ENCODE measurements at places on chromosomes 12 and 14. TPM values are rescaled to one million over a fixed set of nuclear protein-coding genes. Genes with fewer than 3 reads are reported as not detected.
A peak's percentile ranks its signal among the peaks of the same experiment; 100 is the strongest.

Gene GLT8D2
- polyA plus RNA-seq, result 15.5 TPM

Gene FAM186B
- polyA plus RNA-seq, result 0.67 TPM

Gene KLC1
- polyA plus RNA-seq, result 85.6 TPM

Gene MDP1
- 10.2 TPM for polyA plus RNA-seq

DNA sequence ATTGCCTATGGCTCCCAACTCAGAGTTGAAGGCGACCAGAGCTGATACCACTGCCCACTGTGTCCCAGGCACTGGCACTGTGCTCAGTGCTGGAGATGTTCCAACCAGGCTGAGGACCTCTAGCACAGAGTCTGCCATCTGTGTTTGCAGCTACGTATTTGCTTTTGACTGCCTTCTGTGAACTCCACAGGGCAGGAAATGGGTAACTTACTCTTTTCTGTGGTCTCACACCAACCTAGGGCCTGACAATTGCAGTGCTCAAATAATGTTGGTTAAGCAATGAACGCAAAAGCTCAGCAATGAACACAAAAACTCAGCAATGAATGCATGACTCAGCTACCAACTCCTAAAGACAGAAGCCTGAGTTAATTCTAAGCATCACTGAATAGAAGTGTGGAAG, 202.8 kb downstream of the NUAK1 start:
- DNase-seq, result no peak

Gene TTC9
- polyA plus RNA-seq, result 4.2 TPM

DNA sequence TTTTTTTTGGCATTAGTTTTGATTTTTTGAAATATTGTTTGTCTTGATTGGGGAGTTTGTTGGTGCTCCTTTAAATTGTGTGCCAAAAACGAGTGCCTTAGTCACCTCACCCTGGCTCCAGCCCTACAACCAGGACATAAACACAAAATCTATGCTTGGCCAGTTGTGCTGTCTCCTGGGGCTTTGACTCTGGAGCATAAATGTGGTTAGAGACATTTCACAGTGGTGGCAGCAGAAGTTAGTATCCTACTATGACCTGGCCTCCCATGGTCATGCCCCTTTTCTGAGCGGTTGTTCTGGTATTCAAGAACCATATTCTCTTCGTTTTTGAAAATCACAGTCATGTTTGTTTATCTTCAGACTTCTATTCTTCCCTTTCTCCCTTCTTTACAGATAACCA, 70.7 kb upstream of the PSMA6 start:
- no peak for DNase-seq

DNA sequence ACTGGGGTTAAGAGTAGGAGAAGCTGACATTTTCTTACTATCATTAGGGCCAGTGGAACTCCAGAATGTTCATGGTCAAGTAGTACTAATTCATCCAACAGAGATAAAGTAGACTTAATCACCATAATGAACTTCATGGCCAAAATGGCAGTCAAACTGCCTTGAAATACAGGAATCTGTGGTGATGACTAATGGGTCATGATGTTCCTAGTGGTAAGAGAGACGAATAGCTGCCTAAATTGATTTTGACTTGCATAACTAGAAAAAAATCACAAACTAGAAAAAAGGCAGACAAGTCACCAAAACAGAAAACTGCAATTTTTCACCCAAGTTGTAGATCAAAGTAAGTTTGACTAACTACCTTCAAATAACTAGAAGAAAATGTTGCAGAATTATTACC, 138.5 kb downstream of the MGAT4C start:
- DNase-seq, result no peak

GRCh38 chr12:111881716-111882115, 39.7 kb downstream of the MAPKAPK5 start:
- no peak for DNase-seq

- no peak for DNase-seq
Measured at GRCh38 chr12:67525617-67525884, 123.0 kb upstream of the DYRK2 start.

DNA sequence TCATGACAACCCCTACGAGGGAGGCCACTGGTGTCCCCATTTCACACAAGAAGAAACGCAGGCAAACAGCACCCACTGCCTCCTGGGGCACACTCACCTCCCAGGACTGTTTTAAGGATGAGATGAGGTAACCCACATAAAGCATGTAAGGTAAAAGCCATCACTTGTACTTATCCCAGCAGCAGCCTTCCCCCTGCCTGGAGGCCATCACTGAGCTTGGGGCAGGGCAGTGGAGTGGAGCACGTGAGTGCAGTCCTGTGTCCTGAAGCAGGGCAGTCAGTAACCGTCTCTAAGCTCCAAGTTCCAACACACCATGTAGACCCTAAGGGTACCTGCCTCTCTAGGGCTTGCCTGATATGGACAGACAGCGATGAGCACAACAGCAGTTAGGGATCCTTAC, 1.7 kb downstream of the POLE start:
- no peak for DNase-seq

DNA sequence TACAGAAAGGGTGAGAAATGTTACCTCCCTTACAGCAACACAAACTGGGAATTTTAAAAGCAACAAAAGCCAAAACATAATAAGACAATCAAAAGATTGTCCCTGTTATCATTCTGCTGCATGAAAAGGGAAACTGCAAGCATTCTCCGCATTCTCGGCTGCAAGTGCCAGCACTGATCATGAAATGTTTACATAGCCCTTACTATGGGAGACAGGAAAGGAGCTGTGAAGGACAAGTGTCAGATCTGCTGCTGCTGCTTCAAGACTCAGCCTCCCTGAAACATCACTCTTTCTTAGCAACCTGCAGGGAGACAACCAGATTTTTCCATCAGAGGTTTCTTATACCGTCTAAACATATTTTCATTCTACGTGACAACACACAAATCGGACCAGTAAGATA, 20.1 kb downstream of the DENND5B start:
- DNase-seq, result no peak

Gene NOPCHAP1
- 11.0 TPM for polyA plus RNA-seq

- DNase-seq, result peak; percentile 16
Measured at GRCh38 chr12:29073631-29074239, 75.3 kb upstream of the FAR2 start.

Gene IL26
- polyA plus RNA-seq, result not detected

Gene TAS2R46
- not detected for polyA plus RNA-seq

DNA sequence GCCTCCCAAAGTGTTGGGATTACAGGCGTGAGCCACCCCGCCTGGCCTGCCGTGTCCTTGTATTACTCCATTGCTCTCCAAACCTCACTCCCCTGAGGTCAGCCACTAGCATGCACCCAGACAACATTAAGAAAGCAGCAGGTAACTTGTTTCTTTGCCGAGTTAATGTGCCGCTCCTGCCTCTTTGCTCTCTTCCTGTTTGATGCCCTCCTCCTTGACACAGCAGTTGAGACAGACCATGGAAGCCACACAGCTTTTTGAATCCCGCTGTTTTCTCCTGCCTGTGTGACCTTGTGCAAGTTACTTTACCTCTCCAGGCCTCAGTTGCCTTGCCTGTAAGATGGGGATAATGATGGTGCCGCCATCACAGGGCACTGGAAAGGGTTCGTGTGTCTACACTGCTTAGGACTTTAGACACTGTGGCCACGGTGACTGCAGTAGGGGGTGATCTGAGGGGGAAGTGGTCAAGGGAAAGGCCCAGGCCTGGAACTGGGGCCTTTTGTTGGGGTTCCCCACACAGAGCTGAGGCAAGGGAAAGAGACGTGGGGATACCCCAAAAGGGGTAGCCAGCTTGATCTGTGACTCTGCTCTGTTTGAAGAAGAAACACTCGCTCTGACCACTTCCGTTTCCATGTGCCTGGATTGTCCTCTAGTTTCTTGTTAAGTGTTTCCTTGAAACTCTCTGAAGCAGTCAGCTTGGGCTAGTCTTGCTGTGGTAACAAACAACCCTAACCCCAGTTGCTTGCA, 69.3 kb downstream of the RIN3 start:
- DNase-seq, result no peak

- no peak for DNase-seq
Measured at GRCh38 chr14:101125313-101125712, 221.8 kb upstream of the RTL1 start.

- DNase-seq, result peak; percentile 37
Measured at GRCh38 chr14:61750708-61751474, 11.3 kb upstream of the SNAPC1 start.

Gene LRFN5
- polyA plus RNA-seq, result 12.2 TPM

Gene NUDT4
- 140 TPM for polyA plus RNA-seq

DNA sequence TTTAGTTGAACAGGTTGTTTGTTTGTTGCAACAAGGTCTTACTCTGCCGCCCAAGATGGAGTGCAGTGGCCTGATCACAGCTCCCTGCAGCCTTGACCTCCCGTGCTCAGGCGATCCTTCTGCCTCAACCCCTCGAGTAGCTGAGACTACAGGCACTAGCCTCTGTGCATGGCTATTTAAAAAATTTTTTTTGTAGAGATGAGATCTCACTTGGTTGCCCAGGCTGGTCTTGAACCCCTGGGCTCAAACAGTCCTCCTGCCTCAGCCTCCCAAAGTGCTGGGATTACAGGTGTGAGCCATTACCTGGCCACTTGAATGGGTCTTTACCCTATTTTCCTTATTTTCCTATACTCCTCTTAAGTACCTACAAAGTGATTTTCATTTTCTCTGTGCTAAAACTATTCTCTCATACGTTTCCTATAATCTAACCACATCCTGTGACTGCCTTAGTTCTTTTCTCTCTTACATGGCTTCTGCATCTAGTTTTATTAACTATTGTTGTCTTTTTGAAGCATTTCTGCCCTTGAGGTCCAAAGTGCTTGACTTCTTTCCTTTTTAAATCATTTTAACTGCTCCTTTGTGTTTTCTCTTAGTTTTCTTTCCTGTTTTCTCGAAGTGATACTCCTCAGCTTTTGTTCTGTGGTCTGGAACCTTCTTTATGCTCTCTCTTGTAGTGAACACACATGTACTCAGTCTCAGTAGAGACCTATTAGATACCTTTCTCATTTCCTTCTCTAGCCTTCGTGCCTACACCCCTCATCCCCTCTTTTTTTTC, 14.1 kb downstream of the GPX2 start:
- no peak for DNase-seq

DNA sequence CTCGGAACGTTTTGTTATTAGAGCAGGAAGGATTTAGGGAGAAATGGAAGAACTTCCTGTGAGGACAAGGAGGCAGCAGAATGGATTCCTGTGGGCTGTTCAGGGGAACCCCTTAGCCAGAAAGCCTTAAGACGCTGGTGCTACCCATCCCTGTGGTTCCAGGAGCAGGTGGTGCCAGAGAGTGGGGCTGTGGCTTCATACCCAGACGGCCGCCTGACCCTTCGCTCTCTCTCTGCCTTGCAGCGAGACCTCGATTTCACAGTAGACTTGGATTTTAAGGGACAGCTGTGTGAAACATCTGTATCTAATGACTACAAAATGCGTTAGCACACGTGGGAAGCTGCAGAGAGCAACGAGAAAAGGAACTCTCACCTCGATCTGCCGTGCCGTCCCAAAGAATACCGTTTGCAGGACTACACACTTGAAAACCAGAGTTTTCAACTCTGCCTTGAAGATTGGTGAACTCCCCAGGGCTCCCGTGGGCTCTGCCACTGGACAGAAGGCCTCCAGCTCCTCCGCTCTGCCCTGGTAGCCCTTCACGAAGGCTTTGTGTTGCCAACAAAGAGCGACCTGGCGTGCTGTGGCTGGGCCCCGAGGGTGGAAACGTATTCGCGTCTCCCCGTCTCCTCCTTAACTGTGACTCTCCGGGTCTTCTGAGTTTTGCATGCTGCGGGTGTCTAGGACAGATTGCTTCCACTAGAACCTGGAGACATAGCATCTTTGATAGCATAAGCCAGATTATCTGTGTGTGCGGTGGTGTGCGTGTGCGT, 102.0 kb downstream of the PRMT8 start:
- no peak for DNase-seq

DNA sequence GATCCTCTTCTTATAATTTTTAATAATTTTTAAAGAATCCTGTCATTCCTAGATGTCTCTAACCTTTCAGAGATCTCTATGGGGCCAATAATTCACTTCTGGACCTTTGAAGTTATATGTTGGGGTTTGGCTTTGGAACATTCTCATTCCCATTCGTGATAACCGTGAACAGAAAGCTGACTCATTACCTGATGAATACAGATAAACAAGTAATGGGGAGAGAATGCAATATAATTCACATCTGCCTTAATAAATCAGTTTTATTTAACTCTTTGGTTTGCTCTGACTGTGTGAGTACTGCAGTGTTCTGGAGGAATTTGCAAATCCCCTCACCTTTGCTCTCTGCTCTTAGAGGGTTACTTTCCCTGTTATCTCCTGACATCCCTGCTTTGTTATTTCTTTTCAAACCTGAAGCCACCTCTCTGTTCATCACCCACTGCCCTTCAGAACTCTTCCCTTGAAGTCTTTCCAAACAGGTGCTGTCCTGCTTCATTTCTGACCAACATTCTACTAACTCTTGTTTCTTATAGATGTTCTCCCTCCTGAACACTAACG, 79.6 kb upstream of the SLC38A2 start:
- no peak for DNase-seq

DNA sequence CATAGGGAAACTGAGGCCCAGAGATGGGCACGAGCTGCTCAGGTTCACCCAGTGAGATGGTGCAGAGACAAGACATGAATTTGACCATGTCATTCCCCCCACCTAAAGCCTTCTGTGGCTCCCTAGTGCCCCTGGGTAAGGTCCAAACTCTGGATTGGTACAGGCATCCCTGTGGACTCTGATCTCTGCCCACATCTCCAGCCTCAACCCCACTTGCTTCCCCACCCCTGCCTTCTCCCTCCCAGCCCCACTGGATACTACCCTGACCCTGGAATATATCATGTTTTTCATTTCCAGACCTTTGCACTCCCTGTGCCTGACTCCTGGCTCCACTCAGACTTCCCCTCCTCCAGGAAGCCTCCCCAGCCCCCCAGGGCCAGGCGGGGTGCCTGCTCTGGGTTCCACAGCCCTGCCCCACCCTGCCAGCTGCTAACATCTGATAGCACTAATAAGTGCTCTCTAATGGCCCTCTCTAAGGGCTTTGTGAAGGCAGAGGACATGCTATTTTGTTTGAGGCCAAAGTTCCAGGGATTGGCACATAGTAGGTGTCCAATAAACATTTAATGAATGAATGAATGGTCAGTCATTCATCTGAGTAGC, 1.1 kb upstream of the SDSL start:
- DNase-seq, result no peak

Gene DAO
- polyA plus RNA-seq, result 1.0 TPM

Gene DTX1
- polyA plus RNA-seq, result 10.3 TPM

DNA sequence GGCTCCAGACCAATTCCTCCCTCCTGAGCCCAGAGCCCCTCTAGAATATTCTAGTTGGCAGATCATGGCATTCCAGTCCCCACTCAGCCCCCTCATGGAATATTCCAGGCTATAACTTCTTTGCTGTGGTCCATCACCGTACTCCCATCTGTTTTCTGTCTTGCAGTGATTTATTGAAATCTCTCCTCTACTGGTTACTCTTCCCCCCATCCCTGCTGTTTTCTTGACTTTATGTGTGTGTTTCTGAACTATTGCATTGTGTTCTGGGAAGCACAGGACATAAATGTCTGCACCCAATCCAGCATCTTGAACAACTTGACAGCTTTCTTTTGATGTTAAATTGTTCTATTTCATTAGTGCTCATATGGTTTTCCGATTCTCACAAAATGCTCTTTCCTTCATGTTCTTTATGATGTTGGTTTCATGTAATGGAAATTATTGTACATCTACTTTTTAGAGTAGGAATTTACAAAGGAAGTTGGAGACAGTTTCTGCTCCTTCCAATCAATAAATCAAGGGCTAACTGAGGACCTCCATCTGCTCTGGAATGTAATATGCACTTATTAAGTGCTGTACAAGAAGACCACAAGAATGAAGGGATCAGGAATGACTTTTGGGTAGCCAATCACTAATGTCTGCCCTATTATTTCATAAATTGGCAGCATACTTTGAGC, 26.3 kb downstream of the PDE6H start:
- DNase-seq, result no peak

Gene MDM2
- 60.3 TPM for polyA plus RNA-seq

Data from right renal cortex interstitium (tissue), 3 donors.